NCI-H1417 treated with DMSO at 0.1 percent for 48 hours (cell line): ENCODE measurements at places on chromosomes 6 and 20.

- DNase-seq = no peak
Observed at GRCh38 chr6:139277587-139277986, 14.2 kb downstream of the TXLNB start.

GRCh38 chr6:75266716-75267291, 17.8 kb downstream of the TMEM30A start:
- DNase-seq = no peak

- no peak for DNase-seq
Observed at GRCh38 chr20:43855803-43856202, 58.8 kb upstream of the TOX2 start.

DNA sequence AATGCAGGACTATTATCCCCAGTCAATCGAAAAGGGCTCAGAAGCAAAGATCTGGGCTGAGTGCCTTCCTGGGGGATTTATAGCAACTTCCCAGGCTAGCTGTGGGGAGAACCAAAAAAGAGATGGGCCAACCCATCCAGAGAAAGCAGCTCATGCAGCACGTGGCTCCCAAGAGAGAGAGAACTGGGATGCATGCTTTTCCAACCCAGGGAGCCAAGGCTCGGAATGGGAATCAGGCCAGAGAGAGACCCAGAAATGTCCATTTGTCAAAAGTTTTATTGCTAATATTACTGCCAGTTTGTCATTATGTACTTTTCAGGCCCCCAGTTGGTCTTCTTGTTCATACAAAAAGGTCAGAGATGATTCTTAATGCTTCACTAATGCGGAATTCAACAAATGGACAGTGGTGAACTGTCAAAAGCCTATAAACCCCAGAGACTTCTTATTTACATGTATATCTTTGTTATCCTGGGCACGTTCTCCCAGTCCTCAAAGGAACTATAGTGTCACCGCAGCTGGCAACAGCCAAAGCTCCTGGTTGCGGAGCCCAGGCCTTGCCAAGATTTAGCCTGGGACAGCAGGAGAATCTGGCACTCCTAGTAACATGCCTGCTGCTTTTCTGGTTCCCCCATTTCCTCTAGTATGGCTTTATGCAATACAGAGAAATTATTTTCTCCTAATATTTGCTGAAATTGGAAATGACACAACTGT, 139.1 kb upstream of the POU3F2 start:
- no peak for DNase-seq

- no peak for DNase-seq
Observed at GRCh38 chr6:157131250-157131649, 192.1 kb downstream of the TMEM242 start.

GRCh38 chr6:73131706-73132105, 93.6 kb downstream of the KHDC1L start:
- DNase-seq = no peak

- DNase-seq = no peak
Observed at GRCh38 chr6:118100717-118101116, 193.7 kb downstream of the SLC35F1 start.

- DNase-seq = no peak
Observed at GRCh38 chr6:117557951-117558350, 44.4 kb downstream of the GOPC start.

- no peak for DNase-seq
Observed at GRCh38 chr20:20820785-20821483, 108.5 kb upstream of the RALGAPA2 start.

DNA sequence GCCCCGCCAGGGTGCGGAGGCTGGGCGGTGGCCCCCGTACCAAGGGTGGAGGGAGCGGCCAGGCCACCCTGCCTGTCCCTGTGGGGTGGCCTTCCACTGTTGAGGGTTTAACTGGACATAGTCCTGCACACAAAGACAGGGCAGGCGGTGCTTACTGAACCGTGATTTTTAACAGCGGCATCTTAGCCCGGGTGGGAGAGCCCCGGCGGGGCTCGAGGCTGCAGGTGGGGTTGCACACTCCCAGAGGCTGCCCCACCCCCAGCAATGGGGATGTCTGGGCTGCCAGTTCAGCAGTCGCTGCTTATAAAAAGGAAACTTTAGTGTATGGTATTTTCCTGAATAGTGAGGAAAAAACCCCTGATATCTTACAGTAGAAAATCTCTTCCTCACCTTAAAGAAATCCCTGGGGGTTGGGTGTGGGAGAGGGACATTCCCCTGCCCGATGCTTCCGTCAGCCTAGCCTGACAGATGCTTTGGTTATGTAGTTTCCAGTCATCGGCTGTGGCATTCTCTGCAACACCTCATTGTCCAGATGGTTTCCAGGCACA, 79.4 kb downstream of the IRF4 start:
- no peak for DNase-seq

- DNase-seq = no peak
Observed at GRCh38 chr6:169908403-169908933, 157.0 kb downstream of the ERMARD start.

DNA sequence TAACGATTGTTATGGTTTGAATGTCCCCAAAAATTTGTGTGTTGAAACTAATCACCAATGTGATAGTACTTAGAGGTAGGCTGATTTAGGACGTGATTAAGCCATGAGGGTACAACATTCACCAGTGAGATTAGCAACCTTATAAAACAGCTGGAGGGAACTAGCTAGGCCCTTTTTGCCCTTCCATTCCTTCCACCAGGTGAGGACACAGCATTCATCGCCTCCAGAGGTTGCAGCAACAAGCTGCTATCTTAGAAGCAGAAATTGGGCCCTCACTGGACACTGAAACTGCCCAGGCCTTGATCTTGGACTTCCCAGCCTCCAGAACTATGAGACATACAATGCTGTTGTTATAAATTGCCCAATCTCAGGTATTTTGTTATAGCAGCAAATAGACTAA, 340.7 kb upstream of the JARID2 start:
- DNase-seq = no peak

GRCh38 chr6:31814677-31815024, 432 bp downstream of the HSPA1L start:
- DNase-seq = peak; percentile 83

- no peak for DNase-seq
Observed at GRCh38 chr6:35745509-35745908, 8.7 kb downstream of the ARMC12 start.

DNA sequence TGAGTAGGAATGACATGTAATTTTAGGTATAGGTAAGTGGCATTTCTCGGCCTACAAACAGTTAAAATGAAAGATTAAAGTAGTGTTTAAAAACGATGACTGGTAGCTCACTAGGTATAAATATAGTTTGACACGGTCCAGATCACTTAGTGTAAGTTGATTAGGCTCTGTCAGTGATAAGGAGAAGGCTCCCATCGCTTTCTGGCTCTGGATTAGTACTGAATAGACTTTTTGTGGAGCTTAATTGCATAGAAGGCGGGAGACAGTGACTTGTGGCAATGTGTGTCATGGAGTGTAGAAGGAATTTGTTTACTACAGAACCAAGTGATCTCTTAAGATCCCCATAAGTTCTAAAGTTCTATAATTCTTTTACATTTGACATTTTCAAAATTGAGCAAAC, 6.7 kb downstream of the PYGB start:
- no peak for DNase-seq

GRCh38 chr20:42941629-42942028, 248.1 kb downstream of the PTPRT start:
- DNase-seq = no peak

- DNase-seq = no peak
Observed at GRCh38 chr6:8780653-8781052, 345.3 kb upstream of the SLC35B3 start.

DNA sequence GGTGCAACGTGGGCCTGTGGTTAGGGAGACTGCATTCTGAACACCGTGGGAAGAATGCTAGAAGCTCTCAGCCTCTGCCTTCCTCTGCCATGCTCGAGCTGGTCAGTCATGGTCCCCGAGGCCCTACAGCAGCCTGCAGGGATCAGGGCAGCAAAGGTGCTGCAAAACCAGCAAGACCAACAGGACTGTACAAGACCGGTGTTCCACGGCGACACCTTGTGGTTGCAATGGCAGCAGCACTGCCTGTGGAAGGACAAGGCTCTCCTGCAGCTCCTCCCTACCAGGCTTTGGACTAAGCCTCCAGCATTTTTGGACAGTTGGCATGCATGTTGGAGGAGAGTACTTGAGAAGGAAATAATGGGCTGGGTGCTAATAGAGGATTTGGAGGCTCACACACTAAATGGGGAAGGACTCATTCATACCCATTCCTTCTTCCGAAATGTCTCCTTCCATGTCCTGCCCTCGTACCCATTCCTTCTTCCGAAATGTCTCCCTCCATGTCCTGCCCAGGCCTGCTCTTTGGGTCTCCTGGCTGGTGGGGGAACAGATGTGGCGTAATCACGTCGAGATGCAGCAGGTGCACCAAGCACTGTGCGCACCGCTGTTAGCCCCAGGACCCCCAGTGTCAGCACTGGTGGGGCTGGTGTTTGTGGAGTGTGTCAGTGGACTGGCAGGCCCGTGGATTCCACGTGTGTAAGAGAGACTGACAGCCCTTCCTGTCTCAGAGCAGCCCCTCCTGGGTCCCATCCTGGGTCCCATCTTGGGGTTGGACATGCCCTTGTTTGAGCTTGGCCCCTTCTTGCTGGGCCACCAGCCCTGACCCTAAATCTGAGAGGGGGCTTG, 18.6 kb upstream of the MYT1 start:
- no peak for DNase-seq

DNA sequence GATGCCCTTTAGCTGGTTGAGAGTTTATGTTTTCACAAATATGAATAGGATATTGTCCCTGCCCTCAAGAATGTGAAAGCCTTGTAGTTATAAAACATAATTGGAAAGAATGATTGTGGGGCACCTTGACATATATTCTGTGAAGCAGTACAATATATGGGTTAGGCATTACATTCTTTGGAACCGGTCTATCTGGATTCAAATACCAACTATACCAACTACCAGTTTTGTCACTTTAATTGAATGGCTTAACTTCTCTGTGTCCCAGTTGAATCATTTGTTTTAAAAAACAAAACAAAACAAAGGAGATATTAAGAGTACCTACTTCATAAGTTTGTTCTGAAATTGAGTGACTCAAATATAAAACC, 146.5 kb downstream of the TBC1D32 start:
- DNase-seq = no peak

DNA sequence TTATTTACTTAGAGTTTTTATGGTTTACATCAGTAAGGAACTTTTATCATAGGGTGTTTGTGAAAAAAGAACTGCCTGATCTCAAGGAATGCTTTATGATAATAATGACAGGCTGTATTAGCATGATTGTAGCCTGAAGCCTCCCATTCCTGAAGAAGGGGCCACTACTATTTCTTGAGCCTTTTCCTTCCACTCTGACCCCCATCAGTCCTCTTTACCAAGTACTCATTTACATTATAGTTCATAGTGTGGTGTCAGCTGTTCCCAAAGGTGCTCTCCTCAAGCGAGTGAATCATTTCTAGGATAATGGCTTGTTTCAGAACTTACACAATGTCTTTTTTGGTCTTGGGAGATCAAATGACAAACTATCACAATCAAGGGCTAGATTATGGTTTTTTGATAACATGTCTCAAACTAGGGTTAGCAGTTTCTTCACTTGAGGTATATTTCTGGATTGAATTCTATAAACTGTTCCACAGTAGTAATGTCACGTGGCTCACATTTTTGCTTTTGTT, 283.6 kb downstream of the CDKAL1 start:
- DNase-seq = no peak

DNA sequence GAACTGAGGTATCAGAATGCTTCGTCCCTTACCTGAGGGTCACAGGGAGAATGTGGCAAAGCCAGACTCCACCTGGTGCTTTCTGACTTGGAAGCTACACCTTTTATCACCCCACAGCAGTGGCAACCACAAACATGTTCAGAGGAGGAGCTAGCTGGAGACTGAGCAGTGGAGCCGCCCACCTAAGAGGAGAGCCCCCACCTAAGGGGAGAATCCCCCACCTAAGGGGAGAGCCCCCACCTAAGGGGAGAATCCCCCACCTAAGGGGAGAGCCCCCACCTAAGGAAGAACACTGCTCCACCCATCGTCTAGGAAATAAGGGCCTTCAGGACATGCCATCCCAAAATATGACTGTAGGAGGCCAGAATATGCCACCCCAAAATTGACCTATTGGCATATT, 4.0 kb downstream of the SLC52A3 start:
- DNase-seq = no peak

DNA sequence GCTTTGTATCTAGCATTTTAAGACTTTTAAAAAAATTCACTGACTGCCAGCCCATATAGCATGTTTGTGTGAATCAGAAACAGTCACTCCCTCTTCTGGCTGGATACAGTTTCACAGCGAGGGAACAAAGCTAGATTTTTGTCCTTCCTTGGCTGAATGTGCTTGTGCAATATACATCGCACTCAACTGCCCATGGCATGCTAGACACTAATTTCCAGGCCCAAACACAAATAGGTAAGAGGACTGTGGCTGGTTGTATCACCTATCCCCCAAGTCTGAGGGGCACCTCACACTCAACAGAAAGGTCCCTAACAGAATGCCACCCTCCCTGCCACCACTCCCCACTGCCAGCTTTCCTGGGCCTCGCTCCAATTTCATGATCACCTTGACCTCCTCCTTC, 16.2 kb upstream of the BLCAP start:
- no peak for DNase-seq

DNA sequence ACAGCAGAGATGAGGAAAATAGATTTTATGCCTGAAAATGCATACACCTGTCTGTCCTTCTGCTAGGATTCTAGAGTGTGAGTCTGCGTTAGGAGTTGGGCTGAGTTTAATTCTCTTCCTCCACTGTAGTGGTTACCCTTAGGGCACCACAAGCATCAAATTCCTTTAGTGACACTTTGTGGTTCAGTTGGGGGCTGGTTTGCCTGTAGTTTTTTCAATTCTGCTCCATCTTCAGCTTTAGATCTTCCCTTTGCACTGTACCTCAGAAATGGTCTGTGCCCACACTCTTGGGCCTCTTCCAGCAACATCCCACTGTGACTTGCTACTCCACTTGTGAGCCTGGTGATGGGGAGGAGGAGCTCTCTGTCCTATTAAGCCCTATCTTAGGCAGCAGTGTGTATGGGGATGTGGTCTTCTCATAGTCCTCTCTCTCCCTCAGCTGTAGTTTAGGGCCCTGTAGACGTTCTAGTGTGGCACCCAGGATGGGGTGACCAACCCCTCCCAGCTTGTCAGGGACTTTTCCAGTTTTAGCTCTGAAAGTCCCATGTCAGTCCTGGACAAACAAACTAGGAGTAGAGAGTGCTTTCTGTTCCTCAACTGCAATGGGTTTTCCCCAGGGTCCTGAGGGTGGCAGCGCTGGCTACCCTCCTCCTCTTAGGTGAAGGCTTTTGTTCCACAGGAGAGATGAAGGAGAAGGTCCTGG, 19.7 kb upstream of the OGFRL1 start:
- no peak for DNase-seq

GRCh38 chr6:46128476-46128875, 1.3 kb upstream of the ENPP4 start:
- no peak for DNase-seq

GRCh38 chr20:32397567-32398084, 39.5 kb downstream of the ASXL1 start:
- DNase-seq = no peak

GRCh38 chr6:16824845-16825685, 63.8 kb upstream of the ATXN1 start:
- no peak for DNase-seq

- DNase-seq = no peak
Observed at GRCh38 chr20:59190466-59190865, 26.8 kb downstream of the ZNF831 start.
